ENCODE measurements at places on chromosomes 5 and 9. TPM values are rescaled to one million over a fixed set of nuclear protein-coding genes. Genes with fewer than 3 reads are reported as not detected.

DNA sequence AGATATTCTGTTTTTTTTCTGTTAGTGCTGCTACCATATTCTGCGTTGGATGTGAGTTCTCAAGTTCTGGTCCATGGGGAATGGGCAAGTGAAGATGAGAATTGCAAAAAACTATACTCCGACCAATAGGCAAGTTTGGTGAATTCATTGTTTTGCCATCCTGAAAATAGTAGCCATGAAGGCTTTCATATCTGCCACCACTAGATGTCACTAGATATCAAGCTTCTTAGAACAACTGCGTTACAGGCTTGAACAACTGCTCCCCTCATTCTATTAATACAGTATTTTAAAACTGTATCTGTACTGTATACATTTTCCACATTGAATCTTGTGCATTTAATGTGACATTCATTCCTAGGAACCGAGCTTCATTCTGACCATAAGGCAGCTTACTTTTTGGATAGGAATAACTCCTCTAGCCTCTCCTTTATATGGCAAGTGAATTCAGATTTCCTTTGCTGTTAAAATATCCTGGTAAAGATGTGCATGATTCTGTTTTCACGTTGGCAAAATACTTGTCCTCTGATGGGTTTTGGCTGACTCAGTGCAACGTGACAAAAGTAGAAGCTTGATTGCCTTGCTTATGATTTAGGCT, 163.6 kb downstream of the SREK1 start:
- no peak for DNase-seq

GRCh38 chr9:120358877-120359276, 221.1 kb downstream of the CDK5RAP2 start:
- DNase-seq: no peak

- no peak for DNase-seq
Measured at GRCh38 chr5:3456121-3456681, 139.4 kb upstream of the IRX1 start.

- DNase-seq: no peak
Measured at GRCh38 chr5:138354926-138355378, 2.5 kb downstream of the KDM3B start.

DNA sequence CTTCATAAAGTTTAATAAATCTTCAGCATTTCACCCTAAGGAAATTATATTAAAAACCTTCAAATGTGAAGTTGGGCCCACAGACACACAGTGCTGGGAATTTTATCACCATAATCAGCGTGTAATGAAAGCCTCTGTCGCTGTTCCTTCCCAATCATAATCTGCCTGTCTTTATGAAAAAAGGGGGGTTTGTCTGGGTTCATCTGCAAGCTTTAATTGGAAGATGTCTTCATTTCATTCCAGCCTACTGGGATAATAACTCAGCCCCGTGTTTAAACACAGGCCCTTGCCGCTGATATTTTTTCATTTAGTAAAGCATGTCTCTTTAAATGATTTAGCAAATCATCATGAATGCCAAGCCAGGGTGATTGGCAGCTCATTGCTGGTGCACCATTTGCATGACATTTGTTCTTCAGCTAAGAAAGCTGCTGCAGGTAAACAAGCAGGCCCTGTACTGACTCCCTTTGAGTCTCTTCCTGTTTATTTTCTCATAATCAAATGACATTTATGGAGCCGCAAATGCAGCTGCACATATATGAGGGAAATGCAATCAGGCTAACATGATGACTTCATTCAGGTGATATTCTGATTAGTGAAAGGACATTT, 362.9 kb upstream of the TLE4 start:
- DNase-seq: no peak

DNA sequence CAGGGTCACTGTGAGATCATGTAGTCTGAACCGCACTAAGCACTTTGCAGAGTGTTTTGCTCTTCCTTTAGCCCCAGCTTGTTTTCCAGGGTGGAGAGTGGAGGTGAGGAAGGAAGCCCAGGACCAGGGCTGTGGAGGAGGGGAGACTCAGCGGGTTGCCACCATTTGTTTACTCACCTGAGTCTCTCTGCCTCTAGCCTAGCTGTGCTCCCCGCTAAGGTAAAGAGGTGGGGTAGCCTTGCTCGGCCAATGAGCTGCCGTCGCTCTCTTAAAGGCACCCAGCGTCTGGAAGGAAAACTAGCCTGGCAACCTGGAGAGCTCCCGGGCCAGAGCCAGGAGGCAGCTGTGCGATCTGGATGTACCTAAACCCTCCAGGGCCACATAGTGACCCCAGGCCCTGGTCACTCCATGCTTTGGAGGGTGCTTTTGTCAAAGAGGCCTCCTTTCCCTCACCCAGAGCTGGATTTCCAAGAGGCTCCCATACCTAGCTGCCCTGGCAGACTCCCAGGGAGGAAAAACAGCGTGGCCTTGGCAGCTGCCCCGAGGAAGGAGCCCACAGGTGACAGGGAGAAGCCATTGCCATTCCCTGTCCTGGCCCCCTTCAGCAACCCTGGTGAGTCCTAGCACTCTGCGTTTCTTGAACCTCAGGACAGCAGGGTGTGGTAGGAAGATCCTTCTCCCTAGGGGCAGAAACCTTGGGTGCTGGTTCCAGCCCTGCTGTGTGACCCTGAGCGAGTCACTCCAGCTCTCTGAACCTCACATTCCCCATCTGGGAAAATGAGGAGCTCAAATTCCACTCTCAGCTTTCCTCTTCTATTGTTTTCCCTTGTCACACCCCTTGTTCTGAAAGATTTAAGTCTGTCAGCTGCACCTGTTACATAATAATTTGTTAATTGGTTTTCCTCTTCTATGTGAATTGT, 42.4 kb upstream of the LARP1 start:
- no peak for DNase-seq

The CDH9 gene
- total RNA-seq: not detected

The HAVCR1 gene
- total RNA-seq: not detected

The LECT2 gene
- not detected for total RNA-seq

The THBS4 gene
- total RNA-seq: 6.7 TPM
